ENCODE measurements at places on chromosomes 1 and 21.

- DNase-seq = no peak
These were observed 75.8 kb downstream of the OBSCN start for GRCh38 chr1:228283476-228284147.

- no peak for DNase-seq
These were observed 21.6 kb downstream of the EPHA2 start for GRCh38 chr1:16134066-16134801.

DNA sequence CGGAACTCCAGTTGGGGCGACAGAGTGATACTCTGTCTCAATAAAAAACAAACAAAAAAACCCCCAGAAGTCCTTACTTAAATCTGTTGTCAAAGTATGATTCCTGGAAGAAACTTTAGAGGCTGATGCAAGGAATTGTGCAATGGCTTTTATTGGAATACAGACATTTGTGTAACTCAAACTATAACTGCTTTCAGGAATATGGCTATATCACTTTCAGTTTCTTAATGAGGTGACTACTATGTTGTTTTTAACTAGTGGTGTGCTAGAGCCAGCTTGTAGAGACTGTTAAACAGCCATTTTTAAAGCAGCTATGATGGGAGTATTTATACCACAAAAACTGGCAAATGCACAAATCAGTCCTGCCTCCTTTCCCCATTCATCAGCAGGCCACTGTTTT is 22.7 kb upstream of the DNAJC28 start:
- no peak for DNase-seq

DNA sequence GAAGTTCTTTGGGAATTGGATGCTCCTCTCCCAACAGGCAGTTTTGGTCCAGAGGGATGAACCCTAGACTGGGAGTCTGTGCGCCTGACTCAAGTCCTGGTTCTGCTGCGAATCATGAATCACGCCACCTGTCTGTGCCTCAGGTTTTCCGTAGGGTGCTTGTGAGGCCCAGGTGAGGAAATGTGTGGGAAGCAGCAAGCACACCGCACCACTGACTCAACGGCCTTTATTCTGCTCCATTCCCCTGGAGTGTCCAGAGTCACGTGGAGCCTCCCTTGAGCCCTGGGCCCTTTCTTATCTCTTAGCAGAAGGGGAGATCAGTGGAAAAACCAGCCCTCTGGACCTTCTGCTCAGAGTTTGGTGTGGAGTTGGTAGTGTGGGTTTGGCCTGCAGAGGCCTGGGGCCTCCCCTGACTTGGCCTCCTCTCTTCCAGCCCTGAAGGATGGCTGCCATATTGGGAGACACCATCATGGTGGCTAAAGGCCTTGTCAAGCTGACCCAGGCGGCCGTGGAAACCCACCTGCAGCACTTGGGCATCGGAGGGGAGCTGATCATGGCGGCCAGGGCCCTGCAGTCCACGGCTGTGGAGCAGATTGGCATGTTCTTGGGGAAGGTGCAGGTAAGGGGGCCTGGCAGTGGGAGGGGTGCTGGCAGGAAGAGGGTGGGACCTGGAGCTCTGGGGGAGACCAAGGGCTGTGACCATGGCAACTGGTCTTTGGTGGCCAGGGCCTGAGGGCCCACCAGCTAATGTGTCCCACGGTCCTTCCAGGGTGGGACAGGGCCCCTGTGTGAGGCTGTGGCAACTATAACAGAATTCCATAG is 21.1 kb downstream of the COQ8A start:
- no peak for DNase-seq

DNA sequence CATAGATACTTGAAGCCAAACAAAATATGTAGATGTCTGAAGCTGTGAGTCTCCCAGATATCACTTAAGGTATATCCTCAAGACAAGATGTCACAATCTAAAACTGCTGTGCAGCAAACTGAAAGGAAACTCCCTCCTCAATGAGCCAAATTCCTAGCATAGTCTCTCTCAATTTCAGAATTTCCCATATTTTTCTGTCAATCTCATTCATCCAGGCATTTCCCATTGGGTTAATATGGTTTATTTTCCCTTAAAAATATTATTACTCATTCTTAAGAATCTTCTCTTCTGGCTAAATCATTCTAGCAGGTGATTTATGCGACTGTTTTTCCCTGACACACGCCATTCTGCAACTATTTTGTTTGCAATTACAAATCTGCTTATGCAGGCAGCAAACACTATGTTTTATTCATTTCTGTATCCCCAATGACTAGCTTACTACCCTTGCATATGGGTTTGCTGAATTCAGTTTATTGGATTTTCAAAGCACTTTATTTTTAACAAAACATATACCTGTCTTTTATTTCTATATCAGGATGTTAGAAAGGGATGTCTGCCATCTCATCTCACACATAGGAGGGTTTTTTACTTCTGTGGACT is 69.9 kb downstream of the TNFSF4 start:
- DNase-seq = no peak

DNA sequence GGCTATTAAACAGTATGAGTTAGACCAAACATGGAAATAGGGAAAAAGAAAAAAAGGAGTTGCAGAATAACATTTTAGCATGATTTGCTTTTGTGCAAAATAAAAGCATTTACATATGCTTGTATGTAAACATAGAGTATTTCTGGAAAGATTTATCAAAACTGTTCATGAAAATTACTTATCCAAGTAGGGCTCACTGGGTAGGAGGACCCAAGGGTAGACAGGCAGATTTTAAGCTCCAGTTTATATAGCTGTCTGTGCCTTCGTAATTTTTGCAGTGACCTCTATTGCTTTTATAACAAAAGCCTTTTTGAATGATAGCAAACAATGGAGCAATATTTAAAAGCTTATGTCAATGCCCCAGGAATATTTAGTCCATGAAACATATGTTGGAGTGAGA is 228.8 kb upstream of the IRF2BP2 start:
- DNase-seq = no peak

DNA sequence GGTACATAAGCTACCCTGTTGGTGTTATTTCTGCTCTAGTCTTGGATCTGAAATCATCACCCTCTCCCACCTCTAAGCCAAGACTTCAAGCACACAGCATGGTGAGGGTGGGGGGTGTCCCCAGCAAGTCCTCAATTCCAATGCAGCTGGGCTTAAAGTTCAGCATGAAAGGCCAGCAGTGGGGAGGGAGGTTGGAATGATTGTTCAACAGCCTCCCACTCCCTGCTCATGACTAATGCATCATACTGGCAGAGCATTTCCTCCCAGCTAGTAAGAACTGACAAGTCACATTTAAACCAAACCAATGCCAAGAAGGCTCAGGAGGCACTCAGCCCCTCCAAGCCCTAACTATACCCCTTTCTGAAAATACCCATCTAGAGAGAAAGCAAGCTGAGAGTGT is 50.1 kb downstream of the TIAM1 start:
- no peak for DNase-seq

- no peak for DNase-seq
These were observed at the start of gene PCP4L1 for GRCh38 chr1:161258439-161259344. TSS of gene PCP4L1 (plus strand) at chr1:161258745. CDS start at chr1:161258975, 230 bp downstream.

All from SIG-M5 (cell line).